ENCODE measurements at places on chromosomes 13 and 19. TPM values are rescaled to one million over a fixed set of nuclear protein-coding genes. Genes with fewer than 3 reads are reported as not detected.

ADAMTSL5 gene
- total RNA-seq: 1.9 TPM

TMEM238 gene
- 0.58 TPM for total RNA-seq

CEACAM19 gene
- 1.1 TPM for total RNA-seq

SLAIN1 gene
- total RNA-seq: 0.56 TPM

KLK1 gene
- not detected for total RNA-seq

KLK6 gene
- total RNA-seq: not detected

Data from regular cardiac myocyte (primary cell).